ENCODE measurements at places on chromosomes 13 and 19.

- DNase-seq, result no peak
These were observed 224.2 kb downstream of the FOXO1 start for GRCh38 chr13:40442231-40442630.

GRCh38 chr13:19680751-19681150 lies 47.3 kb downstream of the MPHOSPH8 start:
- no peak for DNase-seq

DNA sequence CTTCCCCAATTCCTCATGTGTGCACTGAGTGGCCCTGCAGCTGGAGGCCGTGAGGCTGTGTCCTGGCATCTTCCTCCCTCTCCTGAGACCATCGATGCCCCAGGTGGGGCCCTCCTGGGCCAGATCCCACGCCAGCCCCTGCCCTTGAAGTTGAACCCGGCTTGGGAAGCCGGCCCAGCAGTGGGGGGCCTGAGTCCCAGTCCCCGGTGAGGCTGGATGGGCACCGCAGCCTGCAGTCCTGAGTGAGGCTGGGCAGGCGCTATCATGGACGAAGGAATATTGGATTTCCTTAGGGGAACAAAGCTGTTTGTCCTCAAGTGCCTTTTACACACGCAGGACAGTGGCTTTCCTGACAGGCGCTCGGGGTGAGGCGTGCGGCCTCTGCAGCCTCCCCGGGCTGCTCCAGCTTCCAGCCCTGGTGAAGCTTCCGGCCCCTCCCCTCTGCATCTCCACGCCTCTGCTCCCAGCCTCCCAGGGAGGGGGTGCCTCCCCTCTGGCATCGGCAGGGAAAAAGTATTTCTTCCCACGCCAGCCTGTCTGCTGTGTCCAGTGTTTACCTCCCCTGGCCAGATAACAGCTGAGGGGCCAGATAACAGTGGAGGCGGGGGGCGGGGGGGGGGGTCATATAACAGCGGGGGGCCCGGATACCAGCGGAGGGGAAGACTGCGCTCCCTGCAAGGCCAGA lies 159.5 kb downstream of the KDM4B start:
- no peak for DNase-seq

GRCh38 chr19:39112338-39112890 lies 13.2 kb upstream of the PAK4 start:
- no peak for DNase-seq

- DNase-seq, result no peak
These were observed 95.0 kb downstream of the KCTD12 start for GRCh38 chr13:76790980-76791819.

- DNase-seq, result no peak
These were observed 35.9 kb downstream of the CAB39L start for GRCh38 chr13:49407936-49408335.

DNA sequence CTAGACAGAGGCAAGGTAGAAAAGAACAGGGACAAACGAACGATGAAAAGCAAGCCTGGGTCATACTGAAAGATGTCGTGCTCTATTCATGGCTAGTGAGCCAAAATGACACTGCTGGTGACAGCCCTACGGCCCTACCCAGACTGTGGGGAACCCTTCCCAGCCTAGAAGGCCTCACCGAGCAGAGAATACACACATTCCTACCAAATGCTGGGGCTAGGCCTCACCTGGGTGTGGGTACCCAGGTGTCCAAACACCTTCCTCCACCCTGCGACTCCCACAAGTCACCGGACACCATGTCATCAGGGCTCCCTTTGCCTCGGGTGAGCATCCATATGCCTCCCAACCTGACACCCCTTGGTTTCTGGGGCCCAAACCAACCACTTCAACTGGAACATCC lies 85.3 kb upstream of the DOCK9 start:
- DNase-seq, result no peak

DNA sequence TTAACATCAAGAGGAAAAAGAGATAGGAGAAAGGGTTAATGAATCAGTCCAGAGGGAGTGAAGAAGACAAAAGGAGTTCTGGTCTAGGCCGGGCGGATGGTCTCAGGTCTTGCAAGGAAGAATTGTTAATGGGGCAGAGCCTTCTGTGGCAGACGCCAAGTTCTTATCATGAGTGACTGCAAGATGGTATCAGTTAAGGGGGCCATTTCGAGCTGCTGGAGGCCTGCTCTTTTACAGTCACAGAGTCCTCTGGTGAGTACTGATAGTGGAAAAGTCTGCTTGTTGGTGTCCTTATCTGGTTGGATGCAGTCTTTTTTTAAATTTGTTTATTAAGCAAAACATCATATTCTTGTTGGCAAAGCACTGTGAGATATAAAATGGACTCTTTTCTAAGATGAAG lies 590.9 kb upstream of the SGCG start:
- DNase-seq, result no peak

GRCh38 chr13:40910324-40911050 lies 108.6 kb downstream of the ELF1 start:
- no peak for DNase-seq

GRCh38 chr13:79432992-79433391 lies 26.9 kb upstream of the RBM26 start:
- no peak for DNase-seq

DNA sequence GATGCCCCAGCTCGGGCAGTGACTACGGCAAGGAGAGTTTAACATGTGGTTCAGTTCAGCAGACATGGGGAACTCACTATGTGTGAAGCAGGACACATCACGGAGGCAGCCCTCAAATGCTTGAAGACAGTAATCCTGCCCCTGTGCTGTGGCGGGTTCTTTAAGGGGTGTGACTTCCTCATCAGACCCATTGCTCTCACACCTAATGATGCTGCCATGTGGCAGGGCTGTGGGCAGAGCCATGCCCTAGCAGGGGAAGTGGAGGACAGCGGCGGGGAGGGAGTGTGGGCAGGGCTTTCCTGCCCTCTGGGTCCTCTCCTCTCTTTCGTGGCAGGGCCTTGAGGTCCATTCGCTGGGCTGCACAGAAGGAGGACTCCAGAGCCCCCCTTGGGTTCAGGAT lies 131.1 kb upstream of the GJB6 start:
- no peak for DNase-seq

DNA sequence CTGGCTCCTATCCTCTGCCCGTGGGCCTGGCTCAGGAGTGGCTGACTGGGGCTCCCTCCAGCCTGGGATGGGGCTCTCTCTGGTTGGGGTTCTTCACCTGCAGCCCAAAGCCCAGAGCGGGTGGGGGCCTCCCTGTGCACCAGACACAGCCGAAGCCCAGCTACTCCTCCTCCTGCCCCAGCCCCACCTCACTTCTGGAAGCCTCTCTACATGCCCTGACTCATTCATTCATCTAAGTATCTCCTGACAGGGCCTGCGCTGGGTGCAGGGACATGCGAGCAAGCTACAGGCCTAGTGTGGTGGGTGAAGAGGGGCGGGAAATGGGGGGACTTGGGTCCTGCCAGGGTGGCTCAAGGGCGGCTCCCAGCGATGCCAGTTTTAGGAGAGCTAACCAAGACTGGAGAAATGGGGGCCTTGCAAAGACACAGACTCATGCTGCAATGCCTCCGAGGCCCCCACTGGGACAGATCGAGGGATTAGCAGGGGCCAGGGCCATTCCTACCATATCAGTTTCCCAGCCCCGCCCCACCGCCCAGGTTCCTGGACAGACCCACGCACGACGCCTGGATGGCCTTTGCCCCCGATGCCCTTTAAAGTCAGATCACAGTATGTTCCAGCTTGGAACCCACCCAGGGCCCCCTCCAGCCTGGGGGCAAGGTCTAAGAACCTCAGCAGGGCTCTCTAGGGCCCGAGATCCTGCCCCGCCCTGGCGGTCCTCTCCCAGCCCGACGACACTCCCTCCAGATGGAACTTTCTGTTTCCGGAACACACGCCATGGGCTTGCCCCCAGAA lies 12.6 kb downstream of the LSM4 start:
- DNase-seq, result no peak

DNA sequence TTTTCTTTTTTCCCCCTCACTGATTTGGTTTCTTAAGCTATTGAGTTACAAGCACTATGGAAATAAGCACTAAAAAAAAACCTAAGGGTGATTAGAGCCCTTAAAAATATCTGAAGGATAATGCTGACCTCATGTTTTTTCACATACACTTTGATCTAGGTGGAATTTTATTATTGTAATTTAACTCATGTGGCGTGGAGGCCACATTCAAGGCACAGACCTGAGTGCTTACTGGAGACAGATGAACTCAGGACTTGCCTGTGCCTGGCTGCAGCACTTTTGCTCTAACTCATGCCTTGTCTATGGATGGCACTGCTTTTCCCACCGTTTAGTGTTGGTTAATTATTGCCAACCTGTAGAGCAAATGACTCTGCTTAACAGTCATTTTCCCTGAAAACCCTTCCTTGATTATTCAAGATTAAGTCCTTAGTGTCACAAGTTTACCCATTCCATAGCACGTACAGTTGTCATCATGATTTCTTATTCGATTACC lies 541.4 kb downstream of the GPC6 start:
- no peak for DNase-seq
